Lower lobe of right lung (tissue), 2 donors: ENCODE measurements at places on chromosomes 4 and X. TPM values are rescaled to one million over a fixed set of nuclear protein-coding genes. Genes with fewer than 3 reads are reported as not detected.

The CDS1 gene
- total RNA-seq, result 24.4 TPM

DNA sequence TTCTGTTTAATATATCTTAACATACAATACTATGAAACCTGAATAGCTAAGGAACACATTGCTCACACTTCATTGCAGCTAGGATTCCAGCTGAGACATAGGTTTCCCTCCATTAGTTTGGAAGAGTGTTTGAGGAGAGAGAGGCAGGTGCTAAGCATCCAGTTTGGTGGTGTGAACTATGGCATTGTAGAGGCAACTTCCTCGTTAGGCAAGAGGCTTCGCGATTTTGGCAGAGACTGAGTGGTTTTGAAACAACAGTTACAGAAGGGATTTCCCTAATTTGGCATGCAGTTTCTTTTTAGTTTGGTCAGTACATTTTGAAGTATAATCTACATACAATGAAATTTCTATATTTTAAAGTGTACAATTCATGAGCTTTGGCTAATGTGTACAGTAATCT, 117.1 kb upstream of the BMP3 start:
- H3K4me3 ChIP-seq, result no peak overlapping the region
- H3K27me3 ChIP-seq, result no peaks in the 10 kb centered on the region
- no peaks in the 10 kb centered on the region for H3K4me1 ChIP-seq
- no peak overlapping the region for H3K27ac ChIP-seq
- H3K36me3 ChIP-seq, result no peaks in the 10 kb centered on the region

DNA sequence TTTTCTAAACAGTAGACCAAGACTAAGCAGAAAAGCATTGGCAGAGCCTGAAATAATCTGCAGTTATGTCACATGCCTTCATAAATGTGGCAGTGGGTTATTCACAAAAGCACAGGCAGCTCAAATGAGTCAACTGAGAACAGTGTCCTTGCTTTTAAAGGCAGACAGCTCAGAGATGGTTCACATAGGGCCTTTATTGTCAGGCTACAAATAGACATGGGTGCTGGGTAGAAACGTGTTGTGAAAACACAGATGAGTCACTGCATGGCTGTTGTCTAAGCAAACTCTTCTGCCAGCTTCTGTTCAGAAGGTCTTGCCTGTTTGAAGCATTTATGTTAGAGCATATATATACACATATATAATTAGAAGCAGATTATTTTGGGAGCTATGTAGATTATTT, 118.0 kb downstream of the SLC4A4 start:
- H3K4me3 ChIP-seq, result no peak overlapping the region
- H3K27ac ChIP-seq, result no peak overlapping the region
- no peak for DNase-seq
- H3K4me1 ChIP-seq, result no peaks in the 10 kb centered on the region

GRCh38 chr4:35358001-35358584, 886.2 kb downstream of the ARAP2 start:
- H3K27me3 ChIP-seq, result no peaks in the 10 kb centered on the region
- H3K36me3 ChIP-seq, result no peaks in the 10 kb centered on the region
- no peak overlapping the region for H3K4me3 ChIP-seq
- H3K27ac ChIP-seq, result no peak overlapping the region
- no peak for DNase-seq

- no peak overlapping the region for H3K27ac ChIP-seq
- H3K4me3 ChIP-seq, result no peak overlapping the region
- no peaks in the 10 kb centered on the region for H3K4me1 ChIP-seq
- no peaks in the 10 kb centered on the region for H3K27me3 ChIP-seq
- no peaks in the 10 kb centered on the region for H3K36me3 ChIP-seq
- DNase-seq, result no peak
Observed at GRCh38 chr4:122542411-122543236, 78.2 kb downstream of the IL21 start.

DNA sequence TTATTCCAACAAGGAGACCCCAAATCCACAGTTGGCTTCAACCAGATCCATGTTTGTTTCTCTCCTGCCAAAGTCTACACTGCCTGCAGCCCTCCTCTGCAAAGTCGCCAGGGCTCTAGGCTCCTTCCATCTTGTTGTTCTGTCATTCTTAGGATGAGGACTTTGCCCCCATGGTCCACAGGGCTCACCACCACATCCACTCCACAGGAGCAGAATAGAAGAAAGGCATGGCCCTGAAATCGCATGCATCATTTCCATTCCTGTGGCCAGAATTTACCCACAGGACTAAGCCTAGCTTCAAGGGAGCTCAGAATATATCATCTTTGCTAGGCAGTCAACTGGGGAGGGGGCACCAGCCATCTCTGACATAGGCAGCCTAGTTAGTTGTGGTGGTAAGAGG, 254.7 kb downstream of the FBXW7 start:
- H3K27ac ChIP-seq, result no peak overlapping the region
- no peaks in the 10 kb centered on the region for H3K27me3 ChIP-seq
- DNase-seq, result no peak
- H3K4me3 ChIP-seq, result no peak overlapping the region
- H3K36me3 ChIP-seq, result no peaks in the 10 kb centered on the region
